ENCODE measurements at places on chromosomes 12 and 14. TPM values are rescaled to one million over a fixed set of nuclear protein-coding genes. Genes with fewer than 3 reads are reported as not detected.

GRCh38 chr14:24441485-24441884 lies 1.1 kb downstream of the SDR39U1 start:
- no peak for DNase-seq

- DNase-seq: no peak
These were observed 10.4 kb upstream of the PTHLH start for GRCh38 chr12:27982951-27983350.

- DNase-seq: no peak
These were observed 9.8 kb downstream of the CCDC63 start for GRCh38 chr12:110856542-110856941.

DNA sequence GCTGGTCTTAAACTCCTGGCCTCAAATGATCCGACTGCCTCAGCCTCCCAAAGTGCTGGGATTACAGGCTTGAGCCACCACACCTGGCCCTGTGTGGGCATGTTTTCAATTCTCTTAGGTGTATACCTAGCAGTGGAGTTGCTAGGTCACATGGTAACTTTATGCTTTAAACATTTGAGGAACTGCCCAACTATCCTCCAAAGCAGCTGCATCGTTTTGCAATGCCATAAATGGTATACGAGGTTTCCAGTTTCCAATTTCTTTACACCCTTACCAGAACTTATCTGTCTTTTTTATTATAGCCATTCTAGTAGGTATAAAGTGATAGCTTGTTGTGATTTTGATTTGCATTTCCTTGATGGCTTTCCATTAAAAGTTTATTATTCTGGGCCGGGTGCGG lies 25.1 kb downstream of the RBMS2 start:
- no peak for DNase-seq

The ACOT4 gene
- 7.9 TPM for total RNA-seq

Measured in right lobe of liver (tissue), 6 donors.